ENCODE measurements at places on chromosomes 5 and 9.

DNA sequence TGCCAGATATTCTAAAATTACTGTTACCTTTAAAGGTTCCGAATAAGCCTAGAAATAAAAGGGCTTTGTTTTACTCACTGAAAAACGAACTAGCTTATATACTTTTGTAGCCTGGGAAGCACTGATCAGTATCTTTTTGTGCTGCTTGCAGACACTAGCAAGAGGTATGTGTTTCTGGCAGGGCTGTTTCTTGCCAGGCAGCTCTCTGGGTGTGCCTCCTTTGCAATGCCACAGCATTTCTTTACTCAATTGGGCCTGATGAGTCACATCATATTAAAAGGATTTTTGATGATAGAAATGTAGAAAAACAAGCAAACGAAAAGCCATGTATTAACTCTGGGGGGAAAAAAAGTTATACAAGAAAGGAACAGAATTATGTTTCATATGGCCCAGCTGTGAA lies 35.6 kb downstream of the CD180 start:
- peak; percentile 59 for DNase-seq

GRCh38 chr5:14400085-14400484 lies 181.5 kb upstream of the OTULINL start:
- DNase-seq, result no peak

DNA sequence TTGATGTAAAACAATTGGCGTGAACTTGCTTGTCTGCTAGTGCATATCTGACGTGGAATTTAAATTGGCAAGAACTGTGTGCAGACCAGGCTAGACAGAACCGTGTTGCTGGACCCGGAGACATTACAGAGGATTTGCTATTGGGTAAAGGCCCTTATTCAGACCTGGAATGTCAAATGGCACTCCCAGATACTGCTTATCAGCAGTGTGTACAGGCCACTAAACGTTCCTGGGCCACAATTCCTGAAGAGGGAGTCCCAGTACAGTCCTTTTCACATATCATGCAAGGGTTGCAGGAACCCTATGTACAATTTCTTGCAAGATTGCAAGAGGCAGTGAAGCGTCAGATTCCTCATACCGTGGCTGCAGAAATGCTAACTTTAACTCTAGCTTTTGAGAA lies 13.5 kb upstream of the MCCC2 start:
- no peak for DNase-seq

DNA sequence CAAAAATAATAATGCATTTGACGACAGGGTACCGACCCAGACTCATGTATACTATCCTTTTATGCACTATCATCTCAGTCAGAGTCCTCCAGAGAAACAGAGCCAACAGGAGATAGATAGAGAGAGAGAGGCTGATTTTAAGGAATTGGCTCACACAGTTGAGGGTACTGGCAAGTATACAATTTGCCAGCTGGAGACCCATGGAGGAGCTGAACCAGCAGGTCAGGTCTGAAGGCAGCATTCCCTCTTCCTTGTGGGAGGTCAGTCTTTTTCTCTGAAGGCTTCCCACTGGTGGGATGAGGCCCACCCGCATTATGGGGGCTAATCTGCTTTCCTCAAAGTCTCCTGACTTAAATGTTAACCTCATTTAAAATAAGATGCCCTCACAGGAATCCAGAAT lies 17.3 kb upstream of the MED10 start:
- no peak for DNase-seq

- no peak for DNase-seq
Observed at GRCh38 chr5:137607771-137608170, 108.6 kb upstream of the SPOCK1 start.

DNA sequence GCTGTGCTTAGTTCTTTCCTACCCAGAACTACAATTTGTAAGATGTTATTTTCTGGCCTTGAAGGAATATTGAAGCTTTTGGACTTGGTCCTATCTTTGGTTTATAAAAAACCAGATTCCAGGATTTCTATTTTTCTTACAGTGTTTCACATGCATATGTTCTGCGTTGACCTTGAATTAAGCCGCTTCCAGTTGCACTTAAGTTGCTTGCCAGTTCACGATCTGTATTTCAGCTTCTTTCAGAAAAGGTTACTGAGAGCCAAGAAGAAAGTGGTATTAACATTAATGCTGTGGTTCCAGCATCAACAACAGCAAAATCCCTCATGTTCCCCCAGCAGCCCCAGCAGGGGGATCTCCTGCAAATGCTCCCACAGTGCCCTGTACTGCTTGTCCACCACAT lies 156.4 kb upstream of the ADAMTS16 start:
- DNase-seq, result no peak

GRCh38 chr9:5582835-5583195 lies 46.1 kb upstream of the RIC1 start:
- DNase-seq, result peak; percentile 46

DNA sequence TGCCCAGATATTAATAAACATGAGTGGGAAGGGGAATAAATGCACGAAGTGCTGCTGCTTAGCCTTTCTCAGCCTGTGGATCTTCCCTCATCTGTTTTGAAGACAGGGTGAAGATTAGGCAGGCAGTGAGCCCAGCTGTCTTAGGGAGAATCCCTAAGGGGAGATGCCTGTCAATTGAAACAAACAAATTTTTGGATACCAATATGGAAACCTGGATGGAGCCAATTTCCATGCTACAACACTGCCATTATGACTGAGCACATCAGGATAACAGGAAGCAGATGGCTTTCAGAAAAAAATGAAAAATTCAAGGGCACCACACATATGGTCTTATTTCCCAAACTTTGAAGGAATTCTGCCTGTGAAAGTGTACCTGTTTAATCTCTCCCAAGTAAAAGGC lies 80.3 kb downstream of the HMHB1 start:
- DNase-seq, result no peak

- DNase-seq, result no peak
Observed at GRCh38 chr5:133401731-133402347, 210.5 kb downstream of the FSTL4 start.

GRCh38 chr5:120734033-120734432 lies 269.9 kb downstream of the PRR16 start:
- DNase-seq, result no peak

DNA sequence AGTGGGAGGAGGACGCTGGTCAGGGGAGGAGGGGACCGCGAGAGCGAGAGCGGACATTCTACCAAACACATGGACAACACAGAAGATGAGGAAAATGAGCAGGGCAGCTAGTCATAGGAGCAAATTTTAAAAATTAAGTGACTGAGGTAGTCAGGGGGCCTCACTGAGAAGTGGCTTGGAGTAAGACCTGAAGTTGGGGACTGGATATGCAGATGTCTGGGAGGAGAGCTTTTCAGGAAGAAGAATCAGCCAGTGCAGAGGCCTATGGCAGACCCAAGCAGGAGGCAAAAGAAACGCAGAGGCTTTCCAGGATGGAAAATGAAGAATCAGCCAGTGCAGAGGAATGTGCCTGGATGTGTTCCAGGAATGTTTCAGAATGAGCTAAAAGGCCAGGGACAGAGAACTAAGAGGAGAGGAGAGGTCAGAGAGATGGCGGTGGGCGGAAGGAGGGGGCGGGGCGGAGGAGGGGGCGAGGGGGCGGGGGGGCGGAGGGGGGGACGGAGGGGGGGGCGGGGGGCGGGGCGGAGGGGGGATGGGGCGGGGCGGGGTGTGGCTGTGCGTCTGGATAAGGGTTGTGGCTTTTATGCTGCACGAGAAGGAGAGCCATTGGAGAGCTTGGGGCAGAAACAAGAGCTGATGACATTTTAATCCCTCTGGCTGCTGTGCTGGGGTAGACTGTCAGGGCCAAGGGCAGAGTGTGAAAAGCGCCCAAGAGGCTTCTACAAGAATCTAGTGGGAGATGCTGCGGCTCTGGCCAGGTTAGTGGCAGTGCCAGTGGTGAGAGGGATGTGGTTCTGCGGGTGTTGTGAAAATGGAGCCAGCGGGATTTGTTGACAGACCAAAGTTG lies 129.6 kb downstream of the KCNIP1 start:
- DNase-seq, result no peak

DNA sequence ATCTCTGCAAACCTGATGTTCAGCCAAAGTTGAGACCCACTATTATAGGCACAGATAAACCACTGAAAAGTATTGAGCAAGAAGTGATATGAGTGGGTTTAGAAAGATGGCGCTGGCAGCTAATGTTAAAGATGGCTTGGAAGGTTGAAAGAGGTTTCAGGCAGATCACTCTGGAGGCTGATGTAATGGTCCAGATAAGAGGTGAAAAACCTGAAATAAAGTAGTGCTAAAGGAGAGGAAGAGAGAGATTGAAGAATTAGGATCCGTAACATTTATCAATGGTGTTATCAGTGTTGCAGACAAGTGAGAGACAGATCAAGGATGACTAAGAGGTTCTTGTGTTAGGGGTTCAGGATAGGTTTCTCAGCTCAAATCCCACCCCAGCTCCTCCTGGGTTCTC lies 58.3 kb downstream of the SLC44A1 start:
- no peak for DNase-seq

DNA sequence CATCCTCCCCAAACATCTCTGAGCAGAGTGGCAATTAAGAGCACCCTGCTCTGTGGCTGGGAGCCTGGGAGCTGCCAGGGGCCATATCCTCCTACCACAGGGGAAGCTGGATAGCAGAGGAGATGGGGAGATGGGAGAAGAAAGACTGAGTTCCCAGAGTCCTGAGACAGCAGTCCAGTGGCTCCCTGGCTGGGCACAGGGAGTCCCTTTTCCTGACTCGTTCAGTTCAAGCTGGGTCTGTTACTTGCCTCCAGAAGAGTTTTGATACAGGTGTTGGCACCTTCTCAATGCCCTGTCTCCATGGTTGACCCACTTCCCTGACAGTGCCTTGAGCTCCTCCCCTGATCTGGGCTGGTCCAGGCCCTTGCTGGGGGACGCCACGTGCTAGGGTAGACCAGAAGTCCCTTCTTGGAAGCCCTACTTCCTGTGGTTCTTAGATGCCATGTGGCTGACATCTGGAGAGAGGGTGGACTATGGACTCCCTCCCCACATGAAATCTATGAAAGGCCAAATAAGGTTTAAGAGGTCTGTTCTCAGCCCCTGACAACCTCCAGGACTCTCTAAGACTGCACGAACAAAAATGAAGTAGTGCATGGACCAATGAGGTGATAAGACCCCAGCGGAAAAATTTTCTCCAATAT lies 166.2 kb downstream of the AUH start:
- DNase-seq, result no peak

GRCh38 chr9:70940605-70941004 lies 180.8 kb downstream of the TRPM3 start:
- no peak for DNase-seq

- no peak for DNase-seq
Observed at GRCh38 chr5:82851471-82851870, 225.7 kb downstream of the TMEM167A start.

DNA sequence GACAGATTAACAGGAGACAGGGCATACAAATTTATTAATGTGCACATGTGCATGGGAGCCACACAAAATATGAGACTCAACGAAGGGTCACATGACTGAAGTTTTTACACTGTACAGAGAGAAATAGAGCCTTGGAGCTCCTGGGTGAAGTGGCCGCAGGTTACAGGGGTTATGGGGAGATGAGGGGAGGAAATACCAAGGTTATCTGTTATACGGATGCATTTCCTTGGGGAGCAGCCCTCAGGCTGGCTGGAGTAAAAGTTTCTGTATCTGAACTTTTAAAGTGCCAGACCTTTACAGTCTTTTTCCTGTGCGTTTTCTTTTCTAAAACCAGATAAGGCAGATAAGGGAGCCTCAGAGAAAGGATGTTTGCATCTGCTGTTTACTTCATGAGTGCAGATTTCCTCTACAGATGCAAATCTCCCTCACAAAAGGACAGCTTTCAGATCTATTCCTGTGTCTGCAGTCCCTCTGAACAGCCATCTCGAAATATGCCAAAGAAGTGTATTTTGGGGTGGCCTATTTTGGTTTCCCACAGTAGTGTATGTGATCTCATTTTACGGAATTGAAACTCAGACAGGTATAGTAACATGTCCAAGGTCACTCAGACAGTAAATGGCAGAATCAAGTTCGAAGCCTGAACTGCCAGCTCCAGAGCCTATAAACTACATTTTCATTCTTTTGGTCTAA lies 139.3 kb upstream of the FBXL17 start:
- DNase-seq, result no peak

DNA sequence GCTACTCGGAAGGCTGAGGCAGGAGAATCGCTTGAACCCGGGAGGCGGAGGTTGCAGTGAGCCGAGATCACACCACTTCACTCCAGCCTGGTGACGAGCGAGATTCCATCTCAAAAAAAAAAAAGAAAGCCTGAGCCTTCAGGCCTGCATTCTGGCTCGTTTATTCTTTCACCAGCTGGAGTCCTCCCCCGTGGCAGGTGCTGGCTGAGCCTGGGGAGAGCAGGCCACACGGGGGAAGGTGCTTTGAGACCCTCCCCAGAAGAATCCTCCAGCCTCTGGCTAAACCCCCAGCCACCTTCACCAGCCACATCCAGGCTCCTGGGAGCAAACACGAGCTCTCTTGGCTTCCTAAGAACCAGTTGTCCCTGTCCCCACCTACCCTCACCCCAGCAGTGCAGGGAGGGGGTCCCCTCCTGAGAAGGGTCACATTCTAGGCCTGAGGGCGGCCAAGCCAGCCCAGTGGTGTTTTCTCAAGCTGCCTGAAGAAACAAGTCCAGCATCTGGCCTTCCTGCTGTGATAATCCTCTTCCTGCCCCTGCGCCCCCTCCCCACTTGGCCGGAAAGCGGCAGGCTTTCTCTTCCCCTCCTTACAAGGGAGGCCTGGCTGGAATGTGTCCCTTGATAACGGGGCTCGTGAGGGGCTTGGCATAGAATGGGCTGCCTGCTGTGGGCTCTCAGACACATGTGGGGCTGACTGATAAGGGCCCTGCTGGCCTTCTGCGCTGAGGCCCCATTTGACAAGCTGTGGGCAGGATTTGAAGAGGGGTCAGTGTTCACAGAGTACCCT lies 41.5 kb downstream of the PLPP7 start:
- DNase-seq, result no peak

DNA sequence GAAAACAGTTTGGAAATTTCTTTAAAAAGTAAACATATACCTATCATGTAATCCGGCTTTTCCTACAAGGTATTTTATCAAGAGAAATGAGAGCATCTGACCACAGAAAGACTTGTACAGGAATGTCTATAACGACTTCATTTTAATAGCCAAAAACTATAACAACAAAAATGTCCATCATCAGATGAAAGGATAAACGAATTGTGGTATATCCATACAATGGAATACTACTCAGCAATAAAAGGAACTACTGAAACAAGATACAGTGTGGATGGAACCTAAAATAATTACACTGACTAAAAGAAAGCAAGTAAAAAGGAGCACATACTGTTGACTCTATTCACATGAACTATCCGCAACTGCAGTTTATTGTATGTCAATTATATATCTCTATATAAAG lies 1.4 kb upstream of the FTMT start:
- DNase-seq, result no peak

- no peak for DNase-seq
Observed at GRCh38 chr9:35695943-35696401, 6.2 kb upstream of the TPM2 start.

Measured in activated CD4-positive, alpha-beta T cell treated with anti-CD3 and anti-CD28 coated beads, Interleukin-10, Interleukin-2, amounts not matched to agents 100 ng/mL and 50 ng/mL, durations not matched to agents 16 hours and 8 hours (primary cell).